ENCODE measurements at places on chromosomes 6 and 20. TPM values are rescaled to one million over a fixed set of nuclear protein-coding genes. Genes with fewer than 3 reads are reported as not detected.
A peak's percentile ranks its signal among the peaks of the same experiment; 100 is the strongest.

Gene GABRR1
- total RNA-seq, result 0.24 TPM

DNA sequence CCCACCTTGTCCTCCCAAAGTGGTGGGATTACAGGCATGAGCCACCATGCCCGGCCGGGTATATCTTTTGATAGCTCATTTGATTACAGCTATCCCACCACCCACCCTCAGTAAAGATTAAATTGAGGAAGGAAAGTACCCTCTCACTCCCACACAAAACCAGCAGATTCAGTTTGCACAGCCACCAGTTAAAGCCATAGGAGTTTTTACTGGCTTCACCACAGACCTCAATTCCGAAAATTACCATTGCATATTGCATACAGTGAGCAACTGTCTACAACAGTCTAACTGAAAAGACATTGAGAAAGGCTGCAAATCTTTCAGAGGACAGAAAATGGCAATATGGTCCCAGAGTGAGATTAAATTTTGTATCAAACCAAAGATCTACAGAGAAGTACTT is 34.9 kb downstream of the ESF1 start:
- no peak for ATAC-seq

Gene IBTK
- 25.2 TPM for total RNA-seq

- ATAC-seq, result no peak
Observed at GRCh38 chr20:51026269-51026668, 3.4 kb upstream of the KCNG1 start.

- no peak for ATAC-seq
Observed at GRCh38 chr20:53718142-53719021, 124.7 kb upstream of the ZNF217 start.

GRCh38 chr6:2841264-2842138 is at the start of gene SERPINB1:
Gene SERPINB1, minus strand, starts transcription at chr6:2841863. Its CDS starts 1,277 bp downstream, at chr6:2840586.
- peak; percentile 89 for ATAC-seq

GRCh38 chr20:2093159-2093781 is 8.4 kb upstream of the STK35 start:
- no peak for ATAC-seq

Gene ENPP4
- 0.80 TPM for total RNA-seq

DNA sequence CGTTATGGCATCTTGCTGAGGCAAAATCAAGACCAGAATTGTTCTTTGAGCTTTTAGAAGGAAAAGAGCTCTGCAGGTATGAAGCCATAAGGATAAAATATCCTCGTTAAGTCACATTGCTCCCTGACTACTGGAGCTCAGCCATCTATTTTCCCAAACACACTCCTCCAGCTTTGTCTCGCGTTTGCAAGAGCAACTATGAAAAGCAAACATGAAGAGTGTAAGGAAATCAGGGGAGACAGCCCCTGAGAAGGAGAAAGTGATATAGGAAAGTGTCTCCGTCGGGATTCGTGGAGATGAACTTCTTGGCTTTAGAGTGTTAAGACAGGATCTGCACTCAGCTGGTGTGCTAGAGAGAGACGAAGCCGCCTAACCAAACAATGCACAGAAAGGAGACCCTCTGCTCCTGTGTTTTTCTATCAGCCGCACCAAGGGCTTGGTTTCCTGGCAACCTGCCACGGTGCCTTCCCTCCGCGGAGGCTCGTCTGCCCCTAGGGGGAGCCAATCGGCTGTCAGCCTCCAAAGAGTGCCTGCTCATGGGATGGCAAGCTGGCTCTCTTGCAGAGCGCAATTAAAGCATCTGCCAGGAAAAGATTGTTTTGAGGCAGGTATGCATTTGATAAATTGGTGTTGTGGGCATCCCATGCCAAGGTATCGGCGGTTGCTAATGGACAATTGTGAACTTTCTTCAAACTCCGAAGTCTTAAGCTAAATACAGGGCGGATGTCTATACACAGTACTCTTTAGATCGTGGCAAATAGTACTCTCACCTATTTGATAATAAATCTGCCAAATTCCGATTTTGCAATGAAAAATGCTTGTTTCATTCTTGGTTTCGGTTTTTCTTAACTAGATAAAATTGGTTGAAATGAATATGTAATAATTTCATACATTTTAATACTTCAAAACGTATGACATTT is 603.2 kb downstream of the RNF144B start:
- no peak for ATAC-seq

Gene SLC13A3
- 0.92 TPM for total RNA-seq

Gene NANP
- total RNA-seq, result 2.7 TPM

GRCh38 chr6:108897371-108897770 is 49.1 kb downstream of the ARMC2 start:
- ATAC-seq, result no peak

DNA sequence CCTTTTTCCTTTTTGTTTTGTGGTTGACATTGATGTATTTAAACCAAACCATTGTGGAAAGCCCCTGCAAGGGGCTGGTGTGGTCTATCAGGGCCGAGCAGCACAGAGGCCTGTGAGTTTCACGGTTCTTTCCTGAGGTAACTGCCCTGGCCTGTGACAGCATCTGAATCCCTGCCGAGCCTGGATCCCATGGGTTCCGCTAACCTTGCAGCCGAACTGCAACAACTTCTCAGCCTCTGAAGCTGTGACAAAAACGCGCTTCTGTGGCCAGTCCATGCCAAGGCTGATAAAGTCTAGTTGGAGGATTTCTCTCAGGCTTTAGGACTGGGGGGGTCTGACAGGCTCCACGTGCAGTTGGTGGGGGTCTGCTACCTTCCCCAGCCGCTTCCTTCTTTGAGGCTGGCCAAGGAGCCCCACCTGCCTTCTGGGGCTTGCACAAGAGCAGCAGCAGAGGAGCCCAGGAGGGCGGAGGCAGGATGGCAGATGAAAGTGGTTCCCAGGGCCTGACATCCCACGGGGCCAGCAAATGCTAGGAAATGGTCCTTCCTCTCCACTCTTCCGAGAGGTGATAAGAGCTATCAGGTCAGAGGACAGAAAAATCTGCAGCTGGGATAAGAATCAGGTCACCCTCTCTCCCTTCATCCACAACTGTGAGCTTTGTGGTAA is 150.9 kb downstream of the PREX1 start:
- ATAC-seq, result no peak

GRCh38 chr20:12916699-12917098 is 92.1 kb upstream of the SPTLC3 start:
- no peak for ATAC-seq

DNA sequence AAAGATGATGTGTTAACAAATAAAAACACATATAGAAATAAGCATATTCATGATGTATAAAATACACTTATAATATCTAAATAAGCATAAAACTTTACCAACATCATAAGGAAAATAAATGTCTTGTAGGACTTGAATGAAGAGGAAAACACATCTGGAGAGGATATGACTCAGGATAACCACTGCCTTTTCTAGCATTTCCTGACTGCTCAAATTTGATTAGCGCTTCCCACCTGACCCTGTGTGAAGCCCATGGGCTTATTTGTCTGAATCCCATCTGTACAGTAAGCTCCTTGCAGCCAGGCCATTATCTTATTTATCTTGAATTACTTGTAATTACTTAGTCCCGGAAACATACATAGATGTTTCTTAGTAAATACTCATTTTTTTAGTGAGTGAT is 608.6 kb downstream of the COL12A1 start:
- no peak for ATAC-seq

DNA sequence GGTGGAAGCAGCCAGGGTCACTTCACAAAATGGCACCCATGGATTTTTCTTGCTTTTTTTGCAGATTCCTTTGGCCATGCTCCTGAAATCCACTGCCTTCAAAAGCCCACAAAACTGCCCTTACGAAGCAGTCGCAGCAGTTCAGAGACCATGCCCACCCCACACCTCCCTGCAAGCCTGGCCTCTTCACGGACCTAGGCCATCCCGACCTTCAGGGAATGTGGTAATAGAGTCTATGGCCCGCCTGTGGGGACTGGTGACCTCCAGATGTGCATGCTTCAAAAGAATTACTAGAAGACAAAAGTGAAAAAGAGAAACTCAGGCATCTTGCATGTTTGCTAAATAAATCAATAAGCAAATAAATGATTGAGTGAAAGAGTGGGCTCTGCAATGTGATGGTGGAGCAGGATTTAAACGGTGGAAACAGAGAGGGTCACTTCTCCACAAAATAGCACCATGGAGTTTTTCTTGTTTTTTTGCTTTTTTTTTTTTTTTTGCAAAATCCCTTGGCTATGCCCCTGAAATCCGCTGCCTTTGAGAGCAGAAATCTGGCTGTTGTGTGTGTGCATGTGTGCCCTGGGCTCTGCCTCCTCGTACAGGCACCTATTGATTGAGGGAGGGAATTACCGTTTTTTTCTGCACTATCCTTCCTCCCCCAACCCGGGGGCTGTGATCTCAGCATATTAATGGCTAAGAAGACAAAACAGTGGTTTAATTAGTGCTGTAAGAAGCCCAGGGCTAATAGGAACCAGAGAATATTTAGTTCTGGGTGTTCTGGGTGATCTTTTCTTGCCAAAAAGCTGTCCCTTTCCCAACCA is 107.4 kb downstream of the PXDC1 start:
- ATAC-seq, result no peak

GRCh38 chr6:37635319-37635718 is 62.4 kb downstream of the MDGA1 start:
- no peak for ATAC-seq

Gene IL22RA2
- not detected for total RNA-seq

GRCh38 chr20:49541733-49542513 is 26.0 kb downstream of the PTGIS start:
- peak; percentile 73 for ATAC-seq

- ATAC-seq, result no peak
Observed at GRCh38 chr20:689348-689747, 13.7 kb upstream of the SCRT2 start.

Gene OSTM1
- total RNA-seq, result 12.8 TPM

- ATAC-seq, result no peak
Observed at GRCh38 chr6:136095986-136096385, 154.1 kb downstream of the MTFR2 start.

Gene BPIFB1
- 8.3 TPM for total RNA-seq

DNA sequence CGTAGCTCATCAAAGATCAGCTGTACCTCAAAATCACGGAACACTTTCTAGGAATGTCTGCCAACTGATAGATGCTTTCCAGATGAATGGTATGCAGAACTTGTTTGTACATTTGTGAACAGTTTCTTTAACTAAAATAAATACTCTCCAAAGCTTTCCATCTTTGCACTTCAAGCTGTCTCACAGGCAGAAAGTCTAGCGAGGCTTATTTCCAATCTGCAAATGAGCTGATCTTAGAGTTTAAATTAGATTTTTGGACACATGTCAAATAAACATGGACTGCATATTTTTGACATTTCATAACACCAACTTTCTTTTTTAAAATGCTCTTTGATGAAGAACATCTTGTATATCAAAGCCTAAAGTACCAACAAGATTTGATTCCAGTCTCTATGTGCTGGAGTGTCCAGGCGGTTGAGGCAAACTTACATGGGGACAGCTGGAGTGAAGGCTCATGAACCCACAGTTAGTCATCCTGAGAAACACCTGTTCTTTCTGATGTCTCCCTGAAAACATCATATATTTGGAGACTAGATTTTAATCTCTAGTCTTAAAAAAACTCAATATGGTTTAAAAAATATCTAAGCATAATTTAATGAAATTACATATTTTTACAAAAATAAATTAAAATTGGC is 268.6 kb upstream of the AGPAT4 start:
- no peak for ATAC-seq

Gene PLCG1
- 27.1 TPM for total RNA-seq

GRCh38 chr6:141259091-141259490 is 873.6 kb upstream of the GJE1 start:
- ATAC-seq, result no peak

Gene CDH4
- not detected for total RNA-seq

DNA sequence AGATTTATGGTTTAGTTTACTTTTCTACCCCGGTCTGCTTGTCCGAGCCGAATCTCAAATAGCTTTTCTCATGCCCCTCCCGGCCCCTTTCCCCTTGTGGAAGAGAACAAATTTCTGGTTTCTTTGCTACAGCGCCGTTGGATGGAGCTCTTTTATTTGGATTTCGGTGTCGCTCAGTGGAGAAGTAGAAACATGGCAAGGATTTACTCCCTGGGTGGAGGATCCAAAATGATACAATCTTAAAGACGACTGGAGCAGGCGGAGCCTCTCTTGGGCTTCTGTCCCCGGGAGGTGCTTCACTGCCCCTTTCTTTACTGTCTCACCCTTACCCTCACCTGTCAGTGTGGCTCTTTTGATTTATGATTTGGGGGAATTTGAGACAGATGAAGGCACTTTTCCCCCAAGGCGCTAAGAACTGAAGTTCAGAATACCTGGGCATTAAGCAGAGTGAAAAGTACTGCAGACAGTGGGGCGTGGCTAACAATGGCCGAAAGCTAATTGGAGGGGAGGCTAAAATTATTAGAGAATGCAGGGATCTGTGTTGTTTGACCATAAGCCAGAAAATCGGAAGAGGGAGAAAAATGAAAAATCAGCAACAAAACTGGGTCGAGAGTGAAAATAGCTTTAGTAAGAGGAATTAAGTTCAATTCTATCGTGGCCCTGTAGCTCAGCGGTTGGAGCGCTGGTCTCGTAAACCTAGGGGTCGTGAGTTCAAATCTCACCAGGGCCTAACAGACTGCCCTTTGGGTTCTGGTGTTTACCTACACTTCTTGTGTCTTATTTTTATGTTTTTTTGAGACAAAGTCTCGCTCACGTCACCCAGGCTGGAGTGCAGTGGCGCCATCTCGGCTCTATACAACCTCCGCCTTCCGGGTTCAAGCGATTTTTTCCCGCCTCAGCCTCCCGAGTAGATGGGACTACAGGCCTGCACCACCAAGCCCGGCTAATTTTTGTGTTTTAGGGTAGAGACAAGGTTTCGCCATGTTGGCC is 145.1 kb upstream of the ZNF184 start:
- peak; percentile 46 for ATAC-seq

Gene NKX2-2
- not detected for total RNA-seq

DNA sequence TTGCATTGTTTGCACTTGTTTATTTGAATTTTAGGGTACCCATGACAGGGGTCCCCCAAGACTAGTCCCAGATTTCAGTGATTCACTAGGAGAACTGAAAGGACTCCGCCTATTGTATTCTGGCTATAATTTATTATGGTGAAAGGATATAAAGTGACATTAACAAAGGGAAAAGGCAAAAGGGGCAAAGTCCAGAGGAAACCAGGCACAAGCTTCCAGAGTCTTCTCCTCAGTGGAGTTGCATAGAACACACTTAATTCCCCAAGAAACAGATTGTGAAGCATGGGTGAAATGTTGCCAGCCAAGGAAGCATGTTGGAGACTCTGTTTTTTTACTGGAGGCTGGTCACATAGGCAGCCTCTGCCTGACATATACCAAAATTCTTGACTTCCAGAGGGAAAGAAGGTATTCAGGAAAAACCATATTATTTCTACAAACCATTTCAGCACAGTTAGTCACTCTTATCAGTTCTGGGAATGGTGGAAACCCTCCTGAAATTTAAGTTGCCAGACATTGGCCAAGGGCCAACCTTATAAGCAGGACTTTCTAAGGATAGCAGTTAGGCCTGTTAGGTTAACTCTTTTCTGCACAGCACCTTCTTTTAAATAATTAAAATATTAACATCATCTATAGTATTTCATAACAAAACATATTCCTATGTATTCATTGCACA is 71.8 kb downstream of the FIG4 start:
- no peak for ATAC-seq

Gene NMBR
- not detected for total RNA-seq

- no peak for ATAC-seq
Observed at GRCh38 chr6:158825951-158826306, 6.8 kb upstream of the EZR start.

GRCh38 chr6:119348096-119348747 is 1.3 kb downstream of the MAN1A1 start:
- ATAC-seq, result no peak

Gene C6orf52
- 0.84 TPM for total RNA-seq

Gene HLA-DOB
- total RNA-seq, result 0.52 TPM

GRCh38 chr20:63254606-63255384 is 532 bp upstream of the NKAIN4 start:
- ATAC-seq, result peak; percentile 9

GRCh38 chr6:125574604-125575003 is 174.8 kb upstream of the HEY2 start:
- ATAC-seq, result no peak

Data from esophagus mucosa (tissue), 1 donor.